ENCODE measurements at places on chromosomes 7 and 10.

DNA sequence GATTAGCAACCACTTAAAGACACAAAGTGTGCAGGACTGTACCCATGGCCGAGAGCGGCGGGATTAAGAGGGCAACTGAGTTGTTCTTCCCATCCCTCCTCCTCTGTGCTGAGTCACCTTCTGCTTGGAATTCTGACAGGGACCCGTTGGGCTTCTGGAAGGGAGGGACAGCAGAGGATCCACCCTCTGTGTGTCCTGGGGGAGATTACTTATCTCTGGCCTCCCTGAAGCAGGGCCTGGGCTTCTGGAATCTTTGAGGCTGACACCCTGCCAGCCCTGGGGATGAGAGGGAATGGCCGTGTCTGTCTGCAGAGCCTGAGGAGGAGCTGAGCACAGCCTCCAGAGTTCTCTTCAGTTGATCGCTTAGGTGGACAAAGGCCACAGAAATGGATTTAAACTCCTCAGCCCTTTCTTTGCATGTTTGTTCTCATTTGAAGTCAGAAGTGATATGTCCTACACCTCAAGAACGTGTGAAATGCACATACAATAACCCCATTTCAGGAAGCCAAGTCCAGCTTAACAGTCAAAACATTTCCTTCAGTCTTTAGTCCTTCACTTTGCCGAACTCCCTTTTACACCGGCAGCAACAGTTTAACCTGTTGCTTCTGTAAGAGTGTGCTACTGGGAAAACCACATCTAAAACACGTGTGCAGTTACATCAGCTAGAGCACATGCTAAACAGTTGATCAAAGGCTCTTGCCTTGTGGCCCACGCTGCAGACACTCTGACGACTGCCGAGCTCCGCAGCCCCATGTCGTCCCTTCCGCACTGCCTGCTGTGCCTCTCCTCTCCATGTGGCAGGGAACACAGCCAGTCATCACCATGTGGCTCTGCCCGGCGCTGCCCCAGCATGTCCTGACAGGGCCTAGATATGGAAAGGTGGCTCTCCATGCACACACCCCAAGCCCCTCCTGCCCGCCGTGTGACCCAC lies 55.7 kb downstream of the IKZF1 start:
- no peak for DNase-seq

DNA sequence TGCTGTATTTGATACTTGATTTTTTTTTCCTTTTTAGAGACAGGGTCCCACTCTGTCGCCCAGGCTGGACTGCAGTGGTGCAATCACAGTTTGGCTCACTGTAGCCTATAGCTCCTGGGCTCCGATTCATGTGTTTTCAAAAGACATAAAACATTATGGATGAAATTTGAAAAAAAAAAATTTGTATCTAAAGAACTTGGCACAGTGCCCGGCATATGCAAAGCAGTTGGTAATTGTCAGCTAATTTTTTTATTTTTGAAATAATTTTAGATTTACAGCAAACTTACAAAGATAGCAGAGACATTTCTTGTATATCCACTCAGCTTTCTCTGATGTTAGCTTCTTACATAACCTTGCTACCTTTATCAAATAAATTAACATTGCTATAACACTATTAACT lies 20.3 kb upstream of the SAMD8 start:
- DNase-seq: no peak

- no peak for DNase-seq
Observed at GRCh38 chr10:500876-501275, 188.6 kb downstream of the DIP2C start.

- no peak for DNase-seq
Observed at GRCh38 chr7:64997927-64998391, 7.1 kb upstream of the ZNF117 start.

- no peak for DNase-seq
Observed at GRCh38 chr7:37945336-37945735, 24.9 kb downstream of the EPDR1 start.

DNA sequence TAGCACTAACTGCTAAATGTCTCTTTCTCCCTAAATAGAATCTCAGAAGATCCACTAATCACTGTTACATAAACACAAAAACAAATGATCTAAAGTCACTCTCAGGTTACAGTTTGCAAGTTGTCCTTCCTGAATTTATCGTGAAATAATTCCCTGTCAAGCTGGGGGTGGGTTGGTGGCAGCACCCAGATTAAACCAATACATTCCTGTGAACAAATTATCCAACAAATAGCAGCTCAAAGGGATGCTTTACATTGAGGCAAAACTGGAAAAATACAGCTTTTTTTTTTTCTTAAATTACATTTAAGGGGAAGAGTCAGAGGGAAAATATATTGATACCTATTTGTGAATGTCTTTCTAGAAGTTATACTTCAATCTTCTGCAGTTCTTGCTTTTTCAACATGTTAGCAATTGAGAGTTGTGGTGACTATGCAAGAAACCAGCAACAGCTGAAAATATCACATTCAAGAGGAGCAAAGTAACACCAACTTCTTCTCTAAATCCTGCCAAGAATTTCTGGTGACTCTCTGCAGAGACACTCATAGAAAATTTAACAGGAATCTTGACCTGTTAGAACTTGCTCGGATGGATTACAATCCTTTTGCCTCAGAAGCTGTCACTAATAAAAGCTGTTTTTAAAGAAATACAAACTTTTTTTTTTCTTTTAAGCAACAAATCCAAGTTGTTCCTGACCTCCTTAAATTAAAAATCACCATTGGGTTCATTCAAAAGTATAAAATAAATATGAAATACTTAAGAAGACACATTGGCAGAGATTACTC lies 18.9 kb downstream of the LMOD2 start:
- DNase-seq: no peak

- DNase-seq: no peak
Observed at GRCh38 chr10:99531026-99531695, 1.6 kb upstream of the NKX2-3 start.

- no peak for DNase-seq
Observed at GRCh38 chr7:85392326-85392725, 205.5 kb upstream of the SEMA3D start.

GRCh38 chr10:29124864-29125263 lies 164.0 kb upstream of the LYZL1 start:
- no peak for DNase-seq

- no peak for DNase-seq
Observed at GRCh38 chr10:87503401-87503800, 1.3 kb upstream of the MINPP1 start.

DNA sequence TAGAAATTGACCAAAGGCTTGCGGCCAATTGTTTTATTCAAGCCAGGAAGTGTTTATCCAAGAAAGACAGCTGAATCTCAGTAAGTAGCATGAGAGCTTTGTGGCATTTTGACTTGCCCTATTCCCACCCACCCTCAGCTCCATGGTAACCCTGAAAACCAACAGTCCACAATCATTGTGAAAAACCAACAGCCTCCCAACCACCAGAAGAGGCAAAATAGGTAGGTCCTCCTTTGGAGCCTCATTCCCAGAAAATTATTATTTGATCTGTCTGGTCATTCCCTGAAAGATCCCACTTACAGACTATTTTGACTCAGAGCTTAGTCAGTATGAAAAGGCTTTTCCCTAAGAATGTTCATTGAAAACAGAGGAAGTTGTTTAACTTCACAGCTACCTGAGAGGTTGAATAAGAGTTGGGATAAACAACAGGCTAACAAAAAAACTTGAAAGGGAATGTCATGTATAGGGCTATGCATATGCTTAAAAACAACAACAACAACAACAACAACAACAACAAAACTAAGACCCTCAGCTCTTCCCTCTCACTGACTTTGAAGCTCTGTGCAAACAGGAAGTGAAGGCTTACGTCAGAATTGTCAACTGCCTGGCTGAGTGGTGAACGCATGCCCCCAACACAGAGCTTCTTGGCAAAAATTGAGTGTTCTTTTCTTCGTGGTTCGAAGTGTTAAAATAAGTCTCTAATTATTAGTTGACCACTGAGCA lies 11.2 kb downstream of the KPNA7 start:
- DNase-seq: no peak

DNA sequence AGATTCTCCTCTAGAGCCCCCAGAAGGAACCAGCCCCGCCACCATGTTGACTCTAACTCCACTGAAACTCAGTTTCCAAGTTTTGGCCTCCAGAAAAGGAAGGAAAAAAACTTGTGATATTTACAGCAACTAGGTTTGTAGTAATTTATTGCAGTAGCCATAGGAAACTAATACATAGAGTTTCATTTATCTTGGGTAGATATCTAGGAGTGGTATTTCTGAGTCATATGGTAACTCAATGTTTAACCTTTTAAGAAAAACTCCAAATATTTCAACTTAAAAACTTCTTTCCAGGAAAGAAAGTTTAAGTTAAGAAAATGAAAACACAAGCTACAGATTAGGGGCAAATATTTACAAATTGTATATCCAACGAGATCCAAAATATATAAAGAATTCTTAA lies 576.7 kb downstream of the KCNMA1 start:
- DNase-seq: no peak

GRCh38 chr7:43199371-43200160 lies 87.1 kb downstream of the HECW1 start:
- DNase-seq: no peak

DNA sequence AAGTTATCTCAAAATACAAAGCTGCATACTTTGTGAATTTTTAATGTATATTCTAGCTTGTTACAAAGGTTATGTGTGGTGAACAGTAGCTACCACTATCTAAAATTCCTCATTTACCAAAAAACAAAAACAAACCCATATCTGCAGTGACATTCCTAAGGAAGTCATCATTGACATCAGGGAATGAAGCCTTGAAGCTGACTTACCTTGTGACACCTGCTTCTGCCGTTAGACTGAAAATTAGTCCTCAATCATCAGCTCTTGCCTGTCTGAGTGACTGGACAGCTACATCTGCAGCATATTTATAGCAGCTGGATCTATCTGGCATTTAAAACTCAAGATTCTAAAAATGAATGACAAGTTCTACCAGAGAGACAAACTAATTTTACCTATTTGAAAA lies 43.2 kb downstream of the COBL start:
- no peak for DNase-seq

- DNase-seq: no peak
Observed at GRCh38 chr10:99784016-99784726, 1.7 kb downstream of the ABCC2 start.

All from putamen (tissue), 1 donor.